Thoracic aorta (tissue), 2 donors: ENCODE measurements at places on chromosomes 3 and 15.

DNA sequence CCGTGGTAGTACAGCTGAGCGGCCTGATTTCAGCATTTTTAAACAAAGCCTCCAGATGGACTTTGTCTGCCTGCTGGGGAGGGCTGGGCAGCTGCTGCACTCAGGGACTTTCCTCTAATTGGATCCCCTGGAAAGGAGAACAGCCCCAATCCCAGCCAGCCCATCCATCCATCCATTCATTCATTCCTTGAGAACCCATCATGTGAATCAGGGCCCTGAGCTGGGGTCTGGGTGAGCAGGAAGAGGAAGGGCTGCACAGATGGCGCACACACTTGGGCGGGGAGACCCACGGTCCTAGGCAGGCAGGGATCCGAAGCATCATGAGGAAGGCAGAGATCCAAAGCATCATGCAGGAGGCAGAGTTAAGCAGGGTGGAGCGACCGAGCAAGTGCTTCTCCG is 45.7 kb downstream of the TPRA1 start:
- DNase-seq, result no peak

- no peak for DNase-seq
Measured at GRCh38 chr3:41088882-41089281, 110.4 kb upstream of the CTNNB1 start.

DNA sequence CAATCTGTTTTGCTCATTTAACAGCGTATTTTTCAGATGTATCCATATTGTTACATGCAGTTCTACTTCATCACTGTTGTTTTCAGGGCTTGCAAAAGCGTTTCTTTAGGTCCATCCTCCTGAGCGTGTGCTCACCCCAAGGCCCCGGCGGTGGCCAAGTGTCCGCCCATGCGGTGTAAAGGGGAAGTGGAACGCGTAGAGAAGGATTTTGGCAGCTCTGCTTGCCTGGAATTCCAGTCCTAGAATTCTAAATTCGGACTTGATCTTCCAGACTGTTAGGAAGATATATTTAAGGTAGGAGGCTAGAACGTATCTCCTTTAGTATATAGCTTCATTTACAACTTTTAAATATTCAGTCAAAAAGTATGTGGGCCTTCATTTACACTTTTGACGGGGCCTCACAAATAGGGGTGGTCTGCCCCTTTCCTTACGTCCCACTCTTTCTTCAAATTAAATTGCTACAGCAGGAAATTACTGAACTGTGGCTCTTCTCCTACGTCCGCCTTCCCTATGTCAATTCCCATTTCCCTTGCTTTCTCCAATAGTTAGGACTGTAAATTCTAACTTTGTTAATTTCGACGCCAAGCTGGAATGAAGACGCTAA is 609 bp upstream of the TBC1D23 start:
- no peak for DNase-seq

DNA sequence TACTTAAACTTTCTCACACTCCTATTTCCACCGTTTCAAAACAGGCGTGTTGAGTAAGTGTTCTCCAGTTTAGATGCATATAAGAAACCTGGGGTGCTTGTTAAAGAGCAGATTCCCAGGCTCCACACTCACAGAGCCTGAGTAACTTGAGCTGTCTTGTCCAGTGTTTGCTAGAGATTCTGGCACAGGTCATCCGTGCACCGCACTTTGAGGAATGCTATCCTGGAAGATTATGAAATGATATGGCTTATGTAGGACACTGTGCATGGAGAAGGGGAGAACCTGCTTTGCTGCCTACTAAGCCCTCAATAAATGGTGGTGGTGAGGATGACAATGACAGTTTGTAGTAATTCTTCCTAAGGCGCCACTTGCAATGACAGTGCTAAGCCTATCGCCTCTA is 273.7 kb downstream of the PDZRN3 start:
- DNase-seq, result no peak

DNA sequence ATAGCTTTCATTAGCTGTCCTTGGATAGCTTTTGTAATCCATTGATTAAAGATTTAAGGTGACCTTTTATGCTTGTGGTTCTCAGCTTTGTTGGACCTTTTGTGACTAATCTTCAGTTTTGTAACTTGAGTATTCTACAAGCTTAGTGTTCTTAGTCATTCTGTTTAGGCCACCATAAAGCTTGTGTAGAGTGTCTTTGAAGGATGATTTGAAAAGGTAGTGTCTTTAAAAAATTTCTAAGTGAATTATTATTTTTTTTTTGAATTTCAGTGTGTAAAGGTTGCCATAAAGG is 7.5 kb downstream of the MORF4L1 start:
- DNase-seq, result no peak
